Thymus (tissue), 14 donors: ENCODE measurements at places on chromosomes 13 and 19.

DNA sequence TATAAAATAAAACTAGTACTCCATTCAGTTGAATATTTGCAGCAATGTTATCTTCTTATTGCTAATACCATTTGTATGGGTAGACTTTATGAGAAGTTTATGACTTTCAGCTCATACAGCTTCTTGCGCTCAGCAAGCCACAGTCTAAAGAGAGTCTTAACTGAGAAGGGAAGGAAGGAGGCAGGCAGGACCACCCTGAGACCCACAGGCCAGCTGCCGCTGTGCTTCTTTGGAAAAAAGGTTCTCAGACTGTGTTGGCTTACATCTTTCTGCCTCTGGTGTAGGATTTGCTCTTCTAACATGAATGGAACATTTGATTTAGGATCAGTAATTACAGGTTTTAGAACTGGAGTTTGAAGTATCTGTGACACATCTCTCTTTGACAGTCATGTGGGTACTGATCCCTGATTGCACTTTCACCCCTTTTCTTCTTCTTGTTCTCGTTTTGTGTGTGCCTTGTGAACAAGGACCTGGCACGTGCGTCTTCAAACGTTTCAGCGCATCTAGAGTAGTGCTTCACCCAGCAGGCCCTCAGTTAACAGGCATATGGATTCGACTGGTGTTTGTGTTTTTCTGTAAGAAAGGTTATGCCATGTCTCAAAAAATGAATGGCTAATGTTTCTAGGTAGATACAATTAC, 7.1 kb upstream of the GPR18 start:
- DNase-seq, result no peak

DNA sequence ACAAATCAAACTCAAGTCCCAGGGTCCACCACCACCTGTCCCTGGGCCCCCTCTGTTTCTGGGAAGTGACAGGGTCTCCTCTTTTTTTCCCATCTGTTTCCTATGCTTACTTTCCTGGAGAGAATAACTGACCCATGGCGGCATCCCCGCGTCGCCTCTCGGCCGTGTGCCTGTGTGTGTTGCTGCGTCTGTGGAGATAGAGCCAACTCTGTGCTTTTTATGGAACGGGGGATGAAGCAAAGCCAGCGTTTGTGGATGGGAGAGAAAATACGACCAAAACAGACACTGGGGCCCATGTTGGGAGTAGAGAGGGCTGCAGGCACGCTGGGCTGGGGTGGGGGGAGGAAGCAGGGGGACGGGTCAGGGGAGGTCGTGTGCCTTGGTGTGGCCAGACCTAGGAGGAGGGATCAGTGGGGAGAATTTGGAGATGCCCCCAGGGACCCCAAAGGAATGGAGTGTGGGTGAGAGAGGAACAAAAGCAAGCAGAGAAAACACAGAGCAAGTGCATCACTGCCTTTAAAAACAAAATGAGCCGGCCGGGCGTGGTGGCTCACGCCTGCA, 16.6 kb downstream of the PLK5 start:
- DNase-seq, result no peak

DNA sequence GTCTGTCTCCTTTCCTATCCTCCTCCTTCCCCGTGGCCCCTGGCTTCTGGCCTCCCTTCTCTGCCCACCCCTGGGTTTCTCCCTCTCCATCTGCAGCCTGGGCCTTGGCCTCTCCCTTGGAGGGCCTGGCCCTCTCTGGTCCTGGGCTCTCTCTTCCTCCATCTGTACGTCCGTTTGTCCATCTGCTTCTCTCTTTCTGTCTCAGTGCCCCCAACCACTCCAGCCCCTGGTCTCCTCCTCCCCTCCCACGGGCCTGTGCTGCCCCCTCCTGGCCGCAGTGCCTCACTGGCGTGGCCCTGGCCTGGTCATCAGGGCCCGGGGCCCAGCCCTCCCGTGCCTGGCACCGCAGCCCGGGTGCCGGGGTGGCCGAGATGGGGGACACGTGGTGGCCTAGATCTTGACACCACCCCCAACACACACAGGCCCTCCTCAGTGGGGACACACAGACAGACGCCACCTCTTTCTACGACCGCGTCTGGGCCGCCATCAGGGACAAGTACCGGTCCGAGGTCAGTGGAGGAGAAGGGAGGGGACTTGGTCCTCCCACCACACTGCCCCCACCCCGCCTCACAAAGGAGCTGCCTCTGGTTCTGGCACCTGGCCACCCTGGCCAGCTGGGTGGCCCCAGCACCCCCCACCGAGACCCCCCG, 11.3 kb downstream of the PRKCSH start:
- DNase-seq, result no peak

DNA sequence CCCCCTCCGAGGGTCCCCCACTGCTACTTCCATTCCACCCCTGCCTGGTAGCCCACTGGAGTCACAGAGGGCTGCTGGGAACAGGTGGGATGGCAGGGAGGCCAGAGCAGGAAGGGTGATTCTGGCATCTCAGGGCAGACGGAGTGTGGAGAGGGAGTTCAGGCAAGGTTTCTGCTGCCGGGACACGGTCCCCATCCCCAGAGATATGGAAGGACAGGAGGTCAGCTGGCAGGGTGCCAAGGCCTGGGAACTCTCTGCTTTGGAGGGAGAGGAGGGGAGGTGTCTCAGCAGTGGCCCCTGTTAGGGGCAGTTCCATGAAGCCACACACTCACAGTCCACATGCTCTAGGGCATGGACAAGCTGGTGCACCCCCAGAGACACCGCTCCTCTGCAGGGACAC, 68.1 kb downstream of the CHST8 start:
- DNase-seq, result no peak

DNA sequence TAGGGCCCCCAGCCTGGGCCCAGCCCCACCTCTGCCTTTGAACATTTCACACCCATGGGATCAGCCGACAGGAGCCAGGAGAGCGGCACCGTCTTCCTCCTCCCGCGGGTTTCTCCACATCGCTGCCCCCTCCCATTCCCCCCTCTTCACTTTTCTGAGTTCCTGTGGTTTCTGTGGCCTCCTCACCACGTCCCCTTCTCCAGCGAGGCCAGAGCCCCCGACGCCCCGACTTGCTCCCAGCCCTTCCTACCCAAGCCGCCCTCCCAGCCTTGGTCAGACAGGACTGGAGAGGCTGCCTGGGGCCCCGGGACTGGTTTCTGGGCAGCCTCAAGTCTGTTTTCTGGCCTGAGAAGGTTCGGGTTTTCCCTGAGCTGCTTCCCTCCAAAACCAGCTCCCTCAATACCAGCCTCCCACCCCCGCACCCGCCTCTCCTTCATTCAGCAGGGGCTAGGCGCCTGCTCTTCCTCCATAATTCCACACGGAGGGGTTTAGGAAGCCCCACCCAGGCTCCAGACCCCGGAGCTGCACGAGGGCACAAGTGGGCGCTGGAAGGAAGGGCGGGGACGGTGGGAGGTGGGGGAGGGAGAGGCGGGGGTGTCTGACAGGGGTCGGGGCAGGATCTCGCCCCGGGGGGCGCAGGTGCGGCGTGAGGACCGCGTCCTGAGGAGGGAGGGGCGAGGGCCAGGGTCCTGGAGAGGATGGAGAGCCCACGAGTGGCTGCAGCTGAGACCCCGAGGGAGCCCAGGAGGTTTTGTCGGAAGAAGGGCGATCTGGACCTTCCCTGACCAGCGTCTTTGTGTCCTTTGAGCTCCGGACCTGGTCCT, 4.0 kb upstream of the SIGLEC10 start:
- no peak for DNase-seq

GRCh38 chr19:4534836-4535658, at the start of gene PLIN5:
Gene PLIN5 (minus strand): TSS chr19:4535224. CDS start chr19:4534074, 1,150 bp downstream.
- no peak for DNase-seq

DNA sequence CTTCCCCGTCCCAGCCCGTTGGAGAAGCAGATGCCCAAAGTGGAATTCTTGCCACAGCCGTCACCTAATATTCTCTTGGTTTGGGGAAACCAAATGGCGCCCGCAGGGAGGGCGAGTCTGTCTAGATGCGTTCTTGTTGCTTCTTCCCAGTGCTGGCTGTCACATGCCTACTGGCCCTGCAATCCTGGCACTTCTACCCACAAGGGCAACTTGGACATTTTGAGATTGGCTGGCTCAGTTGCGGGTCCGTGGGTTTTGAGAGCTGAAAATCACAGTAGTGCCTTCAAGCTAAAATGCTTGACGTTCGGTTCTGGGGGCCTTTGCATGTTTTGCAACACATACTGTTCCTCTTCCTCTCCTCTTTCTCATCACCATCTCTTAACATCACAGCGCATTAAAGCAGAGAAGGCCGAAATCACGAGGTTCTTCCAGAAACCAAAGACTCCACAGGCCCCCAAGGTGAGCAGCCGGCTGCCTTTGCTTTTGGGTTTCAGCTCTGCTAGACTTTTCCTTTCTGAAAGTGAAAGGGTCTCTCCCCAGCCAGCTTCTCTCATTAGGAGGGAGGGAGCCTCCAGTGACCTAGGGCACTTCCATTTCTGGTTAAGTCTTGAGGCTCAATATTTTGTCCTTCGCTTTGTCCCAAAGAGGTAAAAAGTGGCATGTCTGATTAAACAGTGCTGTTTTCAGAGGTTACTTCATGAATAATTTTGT, 21.1 kb downstream of the CHAF1A start:
- no peak for DNase-seq

- DNase-seq, result no peak
Measured at GRCh38 chr13:32314271-32315237, 609 bp downstream of the ZAR1L start.

- peak; percentile 66 for DNase-seq
Measured at GRCh38 chr13:59677966-59678814, 485.5 kb downstream of the DIAPH3 start.

DNA sequence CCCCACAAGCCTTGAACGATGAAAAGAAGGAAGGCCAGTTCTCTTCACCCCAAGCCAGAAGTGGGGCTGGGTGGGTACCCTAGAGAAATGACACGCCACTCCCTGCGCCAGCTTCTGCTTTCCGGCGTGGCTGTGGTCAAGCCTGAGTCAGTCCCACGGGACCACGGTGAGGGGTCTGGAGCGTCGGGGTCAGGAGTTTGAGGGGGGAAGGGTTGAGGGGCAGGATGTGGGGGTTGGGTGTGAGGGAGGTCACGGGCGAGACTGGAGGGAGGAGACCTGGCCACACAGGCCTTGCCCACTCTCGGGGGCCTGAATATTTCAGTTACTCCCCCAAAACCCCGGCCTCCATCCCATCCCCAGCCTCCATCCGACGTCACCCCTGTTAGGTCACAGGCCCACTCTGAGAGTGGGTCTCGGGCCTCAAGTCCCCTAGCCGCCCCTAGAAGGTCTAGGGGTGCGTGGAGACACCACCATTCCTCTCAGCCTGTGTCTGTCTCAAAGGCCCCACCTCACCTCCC, 500 bp upstream of the IFI30 start:
- no peak for DNase-seq

DNA sequence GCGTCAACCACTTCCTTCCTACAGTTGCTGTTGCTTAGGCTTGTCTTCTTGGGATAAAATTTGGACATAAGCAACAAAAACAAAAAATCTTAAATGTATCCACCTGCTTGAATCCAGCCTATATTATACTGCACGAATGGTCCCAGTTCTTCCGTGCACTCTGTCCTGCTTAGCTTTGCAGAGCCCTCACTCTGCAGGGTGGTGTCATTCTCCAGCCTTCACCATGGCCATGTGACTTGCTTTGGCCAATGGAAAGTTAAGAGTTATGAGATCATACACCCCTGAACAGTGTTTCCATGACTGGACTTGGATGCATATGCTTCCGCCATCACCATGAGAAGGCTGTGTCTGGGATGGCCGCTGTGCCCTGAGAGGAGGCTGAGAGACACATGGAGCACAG, 27.4 kb upstream of the SACS start:
- no peak for DNase-seq
